Stimulated activated CD8-positive, alpha-beta memory T cell treated with anti-CD3 and anti-CD28 coated beads, Interleukin-7, amount 100 ng/mL, for 24 hours (primary cell): ENCODE measurements at places on chromosomes 5 and 9.

DNA sequence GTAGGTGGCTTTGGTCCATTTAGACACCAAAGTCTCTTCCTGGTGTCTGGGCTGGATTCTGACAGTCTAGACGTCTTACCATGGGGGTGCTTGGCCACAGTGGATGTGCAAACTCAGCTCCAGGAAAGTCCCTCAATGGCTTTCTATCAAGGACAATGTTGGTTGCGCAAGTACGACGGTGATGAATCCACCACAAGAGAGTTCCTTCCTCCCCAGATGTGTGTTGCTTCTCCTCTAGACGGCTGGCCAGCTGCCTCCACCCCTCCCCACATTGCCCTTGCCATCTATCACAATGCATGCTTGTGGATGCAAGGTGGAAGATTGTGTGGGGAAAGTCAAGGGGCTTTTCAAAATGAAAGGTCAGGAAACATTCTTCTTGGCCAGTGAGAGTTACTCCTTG is 89.7 kb upstream of the IRX2 start:
- DNase-seq: no peak

- no peak for DNase-seq
These were observed 64.9 kb upstream of the ENTREP1 start for GRCh38 chr9:69260161-69260560.

DNA sequence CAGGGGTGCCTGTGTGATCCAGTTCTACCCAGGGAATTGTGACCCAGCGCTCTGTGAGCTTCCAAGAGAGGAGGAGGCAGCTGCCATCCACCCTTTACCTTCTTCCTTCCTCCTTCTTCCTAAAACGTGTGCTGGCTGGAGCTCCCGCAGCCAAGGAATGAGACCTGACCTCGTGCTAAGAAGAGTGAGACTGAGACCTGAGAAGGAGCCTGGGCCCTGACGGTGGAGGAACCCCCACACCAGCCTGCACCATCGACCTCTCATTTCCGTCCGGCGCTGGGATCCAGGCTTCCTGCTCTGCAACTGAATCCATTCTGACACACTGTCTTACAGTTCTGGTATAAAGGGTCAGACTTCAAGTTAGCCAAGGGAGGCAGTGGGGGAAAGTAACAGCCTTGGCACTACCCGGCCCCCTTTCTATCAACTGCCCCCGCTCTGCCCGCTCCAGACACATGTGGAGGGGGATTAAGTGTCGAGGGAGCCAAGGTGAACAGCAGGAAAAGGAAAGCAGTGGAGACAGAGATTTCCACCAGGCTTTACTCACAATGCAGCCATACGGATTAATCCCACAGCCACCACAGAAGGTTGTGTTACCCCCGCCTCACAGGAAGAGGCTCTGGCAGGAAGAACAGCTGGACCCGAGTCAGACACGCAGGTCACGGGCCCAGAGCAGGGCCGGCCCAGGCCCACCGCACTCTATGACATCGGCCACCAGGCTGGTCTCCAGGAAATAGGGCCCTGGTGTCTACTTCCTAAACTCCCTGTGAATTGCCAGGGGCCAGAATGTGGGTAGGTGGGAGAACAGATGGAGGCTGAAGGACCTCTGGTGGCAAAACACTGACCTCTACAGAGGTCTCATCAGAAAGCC is 15.8 kb downstream of the MGAT1 start:
- DNase-seq: no peak

DNA sequence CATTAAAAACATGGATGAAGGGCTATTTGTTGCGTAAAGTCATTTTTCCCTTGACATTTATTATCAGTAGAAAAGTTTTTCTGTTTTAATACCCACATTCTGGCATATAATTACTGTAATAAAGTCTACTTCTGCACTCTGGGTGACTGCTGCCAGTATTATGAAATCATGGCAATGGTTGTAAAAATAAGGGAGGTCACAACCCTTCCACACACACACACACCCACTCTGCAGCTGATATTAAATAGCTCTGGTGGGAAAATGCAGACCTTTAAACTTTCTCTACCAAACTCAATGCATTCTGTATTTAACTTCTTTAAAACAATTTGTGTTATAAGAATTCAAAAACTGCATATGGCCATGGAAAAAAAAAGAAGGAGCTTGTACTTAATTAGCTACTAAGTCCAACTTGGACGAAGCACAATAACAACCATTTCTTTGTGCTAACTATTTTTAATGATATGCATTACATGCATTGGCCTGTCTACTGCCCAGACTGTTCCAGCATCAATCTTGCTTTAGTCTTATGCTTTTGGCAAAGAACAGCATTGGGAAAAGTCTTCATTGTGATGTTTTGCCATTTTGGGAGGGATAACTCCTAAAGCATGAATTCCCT is 137.6 kb upstream of the MAP3K1 start:
- DNase-seq: no peak

DNA sequence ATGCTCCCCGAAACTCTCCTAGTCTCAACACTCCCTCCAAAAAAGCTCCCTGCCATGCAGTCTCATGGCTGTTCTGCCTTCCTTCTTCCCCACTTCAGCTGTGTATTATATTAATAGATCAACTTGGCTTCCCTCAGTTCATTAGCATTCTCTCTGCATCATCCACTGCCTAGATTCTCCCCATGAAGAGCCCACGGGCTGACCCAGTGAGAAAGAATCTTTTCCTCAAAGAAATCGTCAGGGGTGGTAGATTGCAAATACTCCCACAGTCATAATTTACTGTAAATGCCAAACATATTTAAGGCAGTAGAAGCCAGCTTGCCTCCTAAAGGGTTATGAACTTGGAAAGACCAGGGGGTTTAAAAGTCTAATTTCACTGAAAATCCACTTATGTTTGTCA is 33.5 kb downstream of the GNA14 start:
- no peak for DNase-seq

DNA sequence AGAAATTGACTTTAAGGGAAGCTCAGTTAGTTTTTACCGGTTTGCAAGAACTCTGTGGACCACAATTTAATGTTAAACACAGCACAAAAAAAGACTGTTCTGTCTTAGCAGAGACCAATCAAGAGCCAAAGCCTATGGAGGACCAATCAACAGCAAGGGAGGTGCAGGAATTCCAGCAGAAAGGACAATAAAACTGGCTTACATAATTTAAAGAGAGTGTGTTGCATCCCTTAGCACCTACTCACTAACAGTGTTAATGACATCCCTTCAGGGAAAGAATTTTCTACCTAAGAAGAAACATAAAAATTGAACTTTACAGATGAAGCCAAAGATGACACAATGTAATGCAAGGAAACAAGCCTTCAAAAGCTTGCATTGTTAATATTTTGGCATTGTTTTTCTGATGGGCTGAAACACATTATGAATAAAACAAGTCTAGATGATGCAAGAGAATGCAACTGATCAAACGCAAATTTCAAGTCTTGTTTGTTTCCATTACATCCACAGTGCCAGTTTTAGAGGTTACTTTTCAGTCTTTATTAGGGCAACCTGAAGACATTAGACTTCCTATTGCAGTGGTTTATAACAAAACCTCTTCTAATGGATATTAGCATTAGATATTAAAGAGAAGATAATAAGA is 111.3 kb upstream of the FST start:
- no peak for DNase-seq

DNA sequence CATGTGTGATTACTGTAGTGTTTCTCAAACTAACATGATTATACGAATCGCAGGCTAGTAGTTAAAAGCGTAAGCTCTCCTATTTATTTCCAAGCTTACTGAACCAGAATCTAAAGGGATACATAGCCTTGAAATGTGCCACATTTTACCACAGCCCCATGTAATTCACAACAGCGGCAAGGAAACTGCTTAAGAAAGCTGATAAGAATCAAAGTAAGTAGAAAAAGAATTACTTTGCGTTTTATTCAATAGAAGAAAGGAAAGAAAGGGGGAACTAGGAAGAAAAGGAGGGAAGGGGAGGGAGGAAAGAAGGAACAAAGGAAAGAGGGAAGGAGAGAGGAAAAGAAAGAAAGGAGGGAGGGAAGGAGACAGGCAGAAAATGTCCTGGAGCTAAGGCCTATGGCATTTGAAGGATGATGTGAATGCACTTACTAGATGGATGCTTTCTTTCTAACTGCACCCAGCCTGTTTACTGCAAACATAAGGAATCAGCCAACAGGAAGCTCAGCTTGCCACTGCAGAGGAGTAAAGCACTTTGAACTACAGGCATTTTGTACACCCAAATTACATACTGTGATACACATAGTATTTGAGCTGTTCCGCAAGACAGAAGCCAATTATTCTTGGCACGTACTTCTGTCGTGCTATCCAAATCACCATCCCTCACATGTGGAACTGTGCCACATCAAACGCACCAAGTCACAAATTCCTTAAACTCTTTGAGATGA is 521.7 kb downstream of the RAB3C start:
- no peak for DNase-seq

GRCh38 chr5:137665678-137666460 is 70.0 kb downstream of the KLHL3 start:
- DNase-seq: no peak

GRCh38 chr5:150623878-150624216 is 16.6 kb upstream of the SYNPO start:
- no peak for DNase-seq

DNA sequence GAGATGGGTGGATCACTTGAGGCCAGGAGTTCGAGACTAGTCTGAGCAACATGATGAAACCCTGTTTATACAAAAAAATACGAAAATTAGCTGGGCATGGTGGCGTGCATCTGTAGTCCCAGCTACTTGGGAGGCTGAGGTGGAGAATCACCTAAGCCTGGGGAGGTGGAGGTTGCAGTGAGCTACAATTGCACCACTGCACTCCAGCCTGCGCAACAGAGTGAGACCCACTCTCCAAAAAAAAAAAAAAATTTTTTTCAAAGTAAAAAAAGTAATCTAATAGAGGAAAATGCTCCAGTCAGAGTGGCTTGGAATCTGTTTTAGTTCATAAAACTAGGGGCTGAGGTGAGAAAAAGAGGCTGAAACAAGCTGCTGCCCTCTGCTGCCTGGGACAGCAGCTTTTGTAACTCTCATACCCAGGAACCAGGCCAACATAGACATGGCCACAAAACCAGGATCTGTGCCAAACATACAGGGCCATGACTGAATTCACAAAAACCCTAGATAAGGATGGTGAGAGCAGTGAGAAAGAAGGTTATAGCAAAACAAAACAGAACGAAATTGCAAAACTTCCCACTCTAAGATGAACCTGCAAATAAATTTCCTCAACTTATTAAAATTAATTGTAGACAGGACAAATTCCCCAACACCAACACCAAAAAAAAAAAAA is 13.1 kb upstream of the DCAF12 start:
- DNase-seq: no peak

DNA sequence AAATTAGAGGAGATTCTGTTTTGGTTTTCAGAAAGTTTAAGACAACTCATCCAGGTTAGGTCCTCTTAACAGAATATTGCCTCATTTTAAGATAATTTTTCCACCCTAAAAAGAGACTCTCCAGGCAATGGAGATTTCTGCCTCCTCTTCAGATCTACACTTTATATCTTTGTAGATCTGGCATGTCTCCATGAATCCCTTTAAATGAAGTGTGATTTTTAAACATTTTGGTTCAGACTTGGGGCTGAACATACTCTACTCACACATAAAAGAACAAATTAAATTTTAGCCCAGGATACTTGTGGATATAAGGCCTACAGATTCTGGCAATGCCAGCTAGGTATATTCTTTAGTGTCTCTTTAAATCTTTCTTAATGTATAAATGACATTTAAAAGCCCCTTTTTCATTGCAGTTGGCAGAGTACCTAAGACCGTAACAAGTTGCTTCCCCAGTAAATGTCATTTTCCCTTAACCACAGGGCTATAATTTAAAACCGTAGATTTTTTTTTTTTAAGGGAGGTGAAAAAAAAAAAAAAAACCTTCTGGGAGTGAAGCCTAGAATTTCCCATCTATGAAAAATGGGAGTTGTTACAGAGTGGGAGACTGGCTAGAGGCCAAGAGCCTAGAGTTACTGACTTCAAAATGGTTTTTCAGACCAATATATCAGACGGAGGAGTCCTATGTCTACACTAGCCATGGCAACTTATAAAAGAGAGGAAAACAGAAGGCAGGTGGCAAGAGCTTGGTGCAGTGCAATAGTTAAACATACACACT is 207.8 kb upstream of the TARS1 start:
- DNase-seq: no peak

- no peak for DNase-seq
These were observed 18.6 kb upstream of the ZNF366 start for GRCh38 chr5:72525816-72526215.

DNA sequence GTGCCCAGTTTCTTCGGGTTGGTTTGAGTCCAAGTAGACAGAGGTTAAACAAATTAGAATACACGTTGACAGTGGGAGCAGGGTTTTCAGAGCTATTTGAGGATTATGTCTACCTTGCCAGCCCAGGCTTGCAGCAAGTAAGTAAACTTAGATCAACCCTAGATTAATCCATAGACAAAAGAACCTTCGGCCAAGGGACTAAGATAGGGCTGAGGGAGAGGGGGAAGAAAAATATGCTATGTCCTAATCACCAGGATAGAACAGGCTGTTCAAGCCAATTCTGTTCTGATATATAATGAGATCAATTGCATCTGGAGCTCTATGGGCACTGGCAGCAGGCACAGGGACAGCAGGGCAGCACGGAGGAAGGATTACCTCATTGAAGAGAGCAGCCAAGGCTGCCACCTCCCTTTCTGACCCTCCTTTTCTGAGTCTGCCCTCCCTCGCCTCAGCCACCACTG is 377.7 kb downstream of the PIK3R1 start:
- DNase-seq: no peak

DNA sequence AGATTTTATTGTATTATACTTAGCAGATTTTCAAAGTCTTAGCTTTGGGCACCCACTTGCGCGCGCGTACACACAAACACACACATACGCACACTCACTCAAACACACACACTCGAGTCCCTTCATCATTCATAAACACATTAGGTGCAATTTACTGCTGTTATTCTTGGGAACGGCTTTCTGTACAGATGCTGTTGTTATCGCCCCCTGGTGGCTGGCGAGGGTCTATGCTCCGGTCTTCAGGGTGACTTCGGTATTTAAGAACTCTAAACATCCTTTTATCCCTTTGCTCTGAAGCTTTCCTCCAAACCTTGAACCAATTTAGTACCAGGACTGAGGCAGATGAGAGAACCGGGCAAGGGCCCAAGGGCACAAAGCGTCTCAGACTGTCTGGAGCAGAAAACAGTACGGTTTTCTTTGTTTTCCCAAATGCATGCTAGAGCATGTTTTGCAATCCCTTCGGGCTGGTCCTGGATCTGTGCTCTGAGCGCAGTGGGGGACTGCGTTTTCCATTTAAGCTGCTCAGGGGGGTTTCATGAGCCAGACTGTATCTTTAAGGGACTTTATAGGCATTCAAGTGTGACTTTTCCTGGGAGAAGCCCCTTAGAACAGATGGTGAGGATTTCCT is 1.7 kb upstream of the SLIT3 start:
- DNase-seq: peak; percentile 32

GRCh38 chr9:87233431-87233830 is 264.2 kb upstream of the DAPK1 start:
- DNase-seq: no peak

DNA sequence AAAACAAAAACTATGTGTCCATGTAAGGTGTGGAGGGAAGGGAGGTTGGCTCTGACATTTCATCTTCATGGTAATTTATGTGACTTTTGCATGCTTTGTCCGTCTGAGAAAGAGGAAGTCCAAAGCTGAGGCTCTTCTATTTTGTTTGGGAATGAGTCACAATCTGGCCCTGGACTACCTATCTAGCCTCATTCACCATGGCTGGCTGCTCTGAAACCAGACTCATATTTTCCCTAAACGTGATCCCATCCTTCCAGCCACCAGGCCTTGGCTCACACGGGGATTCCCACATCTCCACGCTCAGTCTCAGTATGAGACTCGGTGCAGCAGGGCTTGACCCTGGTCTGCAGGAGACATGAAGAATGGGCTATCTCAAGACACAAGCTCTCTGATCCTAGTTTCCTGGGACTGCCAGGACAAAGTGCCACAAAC is 672.8 kb downstream of the ACTL7B start:
- no peak for DNase-seq
